IPS DF 19.7 (cell line): ENCODE measurements at places on chromosomes 1 and 21.

DNA sequence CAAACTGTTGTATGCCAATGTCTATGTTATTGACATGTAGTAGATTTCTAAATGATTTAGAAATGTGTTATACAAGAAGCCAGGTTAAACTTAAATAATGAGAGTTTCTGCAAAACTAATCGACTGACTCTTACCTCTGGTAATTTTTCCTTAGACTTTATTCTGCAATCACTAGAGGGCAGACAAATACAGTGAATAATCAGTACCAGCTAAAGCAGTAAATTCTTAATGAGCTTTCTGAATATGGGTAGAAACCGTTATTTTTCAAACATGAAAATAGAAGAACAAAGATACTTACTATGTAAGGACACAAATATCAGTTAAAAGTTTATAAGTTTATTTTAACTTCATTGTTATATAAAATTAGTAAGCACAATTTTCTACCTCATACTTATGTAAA, 97.9 kb upstream of the RGS1 start:
- no peak for DNase-seq

GRCh38 chr1:200409203-200409760, 554 bp downstream of the ZNF281 start:
- no peak for DNase-seq

DNA sequence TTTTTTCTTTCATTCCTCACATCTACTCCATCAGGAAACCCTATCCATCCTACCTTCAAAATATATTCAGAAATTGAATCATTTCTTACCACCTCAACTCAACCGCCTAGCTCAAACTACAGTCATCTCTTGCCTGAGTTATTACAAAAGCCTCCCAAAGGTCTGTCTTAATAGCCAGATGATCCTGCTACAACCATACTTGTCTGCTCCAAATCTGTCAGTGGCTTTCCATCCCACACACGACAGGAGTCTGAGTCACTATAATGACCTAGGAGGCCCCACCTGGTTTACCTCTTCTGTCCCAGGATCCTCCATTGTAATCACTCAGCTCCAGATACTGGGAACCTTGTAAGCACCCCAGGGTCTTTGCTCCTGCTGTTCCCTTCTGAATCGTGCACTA, 37.1 kb upstream of the IL12RB2 start:
- no peak for DNase-seq

- DNase-seq = no peak
Observed at GRCh38 chr1:26787706-26788514, at the start of gene PIGV. PIGV (plus strand) TSS chr1:26787950; CDS start chr1:26790816, 2,866 bp downstream.

DNA sequence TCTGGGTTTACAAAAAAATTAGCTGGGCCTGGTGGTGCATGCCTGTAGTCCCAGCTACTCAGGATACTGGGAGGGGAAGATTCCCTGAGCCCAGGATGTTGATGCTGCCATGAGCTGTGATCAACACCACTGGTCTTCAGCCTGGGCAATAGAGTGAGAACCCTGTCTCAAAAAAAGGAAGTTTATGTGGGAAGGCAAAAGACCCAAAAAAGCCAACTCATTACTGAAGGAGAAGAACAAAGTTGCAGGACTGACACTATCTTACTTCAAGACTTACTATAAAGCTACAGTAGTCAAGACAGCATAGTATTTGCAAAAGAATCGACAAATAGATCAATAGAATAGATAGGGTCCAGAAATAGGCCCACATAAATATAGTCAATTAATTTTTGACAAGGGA, 9.2 kb upstream of the PTGS2 start:
- no peak for DNase-seq

- no peak for DNase-seq
Observed at GRCh38 chr1:27552911-27553420, 51.0 kb downstream of the AHDC1 start.

DNA sequence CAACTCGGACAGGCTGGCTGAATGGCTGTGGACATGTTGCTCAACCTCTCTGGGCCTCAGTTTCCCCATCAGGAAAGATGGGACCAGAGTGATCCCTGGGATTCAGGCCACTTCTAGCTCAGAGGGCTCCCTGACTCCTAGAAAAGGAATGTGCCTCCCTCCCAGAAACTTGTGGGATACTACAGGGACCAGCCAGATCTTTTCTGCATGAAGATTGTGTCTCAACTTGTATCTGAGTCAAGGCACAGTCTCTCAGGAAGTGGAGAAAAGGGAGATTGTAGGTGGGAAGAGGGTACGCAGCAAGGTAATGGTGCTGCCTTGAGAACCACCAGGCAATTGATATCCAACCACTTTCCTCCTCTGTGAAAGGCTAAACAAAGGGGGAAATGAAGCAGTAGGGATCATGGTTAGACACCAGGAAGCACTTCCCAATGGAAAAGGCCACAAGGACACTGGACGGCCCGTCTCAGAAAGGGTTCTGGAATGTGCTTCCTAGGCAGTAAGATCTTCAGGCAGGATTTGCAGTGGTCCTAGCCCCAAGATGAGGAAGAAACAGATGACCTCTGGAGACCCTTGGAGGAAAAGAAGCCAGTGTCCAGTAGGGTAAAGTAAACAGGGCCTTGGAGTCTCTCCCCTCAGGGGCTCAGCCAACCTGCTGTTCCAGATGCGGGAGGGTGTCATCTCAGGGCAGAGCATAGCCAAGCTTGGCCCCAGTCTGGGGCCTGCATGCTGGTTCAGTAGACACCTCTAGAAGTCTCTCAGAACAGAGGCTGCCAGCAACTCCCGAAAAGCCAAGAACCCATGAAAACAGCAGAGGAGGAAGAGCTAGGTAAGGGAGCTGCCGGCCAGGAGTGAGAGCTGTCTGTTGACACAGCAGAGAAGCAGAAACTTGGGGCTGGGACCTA, 16.8 kb downstream of the IFFO2 start:
- DNase-seq = no peak

GRCh38 chr1:93692983-93693591, 11.4 kb upstream of the BCAR3 start:
- no peak for DNase-seq

DNA sequence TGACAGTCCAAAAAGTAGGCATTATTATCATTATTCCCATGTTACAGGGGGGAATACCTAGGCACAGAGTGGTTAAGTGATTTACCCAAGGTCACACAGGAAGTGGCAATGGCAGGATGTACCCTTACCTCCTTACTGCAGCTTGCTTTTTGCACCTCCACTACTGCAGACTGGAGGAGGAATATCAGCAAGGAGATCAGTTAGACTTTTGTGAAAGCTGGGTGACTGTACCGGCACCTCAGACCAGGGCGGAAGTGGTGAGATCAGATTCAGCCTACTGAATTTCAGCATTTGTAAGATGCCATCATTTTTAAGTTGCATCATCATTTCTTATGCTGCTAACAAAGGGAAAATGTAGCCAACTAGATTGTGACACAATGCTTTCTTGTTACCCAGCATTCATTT, 4.5 kb downstream of the ADARB1 start:
- DNase-seq = no peak

DNA sequence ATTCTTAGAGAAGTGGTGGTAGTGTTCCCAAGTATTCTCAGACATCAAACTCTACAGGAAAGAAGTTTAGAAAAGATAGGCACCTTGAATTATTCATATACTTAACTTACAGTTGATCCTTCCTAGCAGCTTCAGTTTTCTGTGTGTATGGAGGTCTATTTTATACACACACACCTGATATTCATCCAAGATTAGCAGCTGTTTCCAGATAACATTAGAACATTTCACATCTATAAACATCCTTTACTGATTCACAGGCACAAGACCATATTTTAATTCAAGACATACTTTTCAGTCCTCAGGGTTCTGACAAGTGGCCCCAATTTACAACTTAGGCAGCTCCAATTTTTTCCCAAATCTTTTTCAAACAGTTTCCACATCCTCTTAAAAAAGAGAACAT, 287.8 kb upstream of the USP25 start:
- no peak for DNase-seq

GRCh38 chr1:121519042-121519755, 334.4 kb downstream of the SRGAP2C start:
- peak; percentile 72 for DNase-seq

DNA sequence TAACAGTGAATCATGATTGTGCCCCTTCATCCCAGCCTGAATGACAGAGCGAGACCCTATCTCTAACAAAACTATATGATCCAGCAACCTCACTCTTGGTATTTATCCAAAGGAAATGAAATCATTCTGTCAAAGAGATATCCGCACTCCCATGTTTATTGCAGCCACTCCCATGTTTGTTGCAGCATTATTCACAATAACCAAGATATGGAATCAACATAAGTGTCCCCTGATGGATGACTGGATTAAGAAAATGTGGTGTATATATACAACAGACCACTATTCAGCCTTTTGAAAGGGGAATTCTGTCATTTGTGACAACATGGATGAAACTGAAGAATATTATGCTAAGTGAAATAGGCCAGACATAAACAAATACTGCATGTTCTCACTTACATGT, 44.4 kb downstream of the TRMT1L start:
- no peak for DNase-seq

GRCh38 chr1:223355699-223356098, 8.3 kb downstream of the SUSD4 start:
- DNase-seq = no peak

DNA sequence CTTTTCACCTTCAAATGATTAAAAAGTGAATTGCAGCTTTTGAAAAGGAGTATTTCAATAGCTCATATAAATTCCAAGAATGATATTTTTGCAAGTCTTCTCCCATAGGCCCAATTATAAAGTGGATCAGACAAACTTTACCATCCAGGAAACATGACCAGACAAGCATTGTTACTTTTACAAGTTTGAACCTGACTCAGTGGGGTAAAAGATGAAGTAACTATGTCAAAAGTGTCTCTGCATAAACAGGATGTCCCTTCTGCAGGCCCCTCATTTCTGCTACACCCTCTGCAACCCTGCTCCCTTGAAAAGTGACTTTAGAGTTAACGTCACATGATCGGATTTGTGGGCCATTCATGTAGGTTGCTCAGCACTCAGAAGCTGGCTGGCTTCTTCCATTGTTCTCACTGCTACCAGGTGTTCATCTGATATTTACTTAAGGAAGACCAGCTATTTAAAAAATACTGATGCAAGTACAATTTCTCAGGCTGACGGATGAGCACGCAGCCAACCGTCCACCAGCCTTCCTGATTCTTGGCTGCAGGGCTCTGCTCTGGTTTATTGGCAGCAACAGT, 32.3 kb downstream of the URB1 start:
- no peak for DNase-seq

- no peak for DNase-seq
Observed at GRCh38 chr1:115753830-115754229, 14.7 kb downstream of the CASQ2 start.

GRCh38 chr1:57344265-57344664, 79.6 kb downstream of the DAB1 start:
- DNase-seq = no peak

- DNase-seq = no peak
Observed at GRCh38 chr21:27645285-27645684, 678.4 kb upstream of the ADAMTS5 start.

- no peak for DNase-seq
Observed at GRCh38 chr1:178004926-178005391, 35.1 kb upstream of the SEC16B start.

GRCh38 chr1:86887479-86888162, 26.3 kb downstream of the SELENOF start:
- no peak for DNase-seq

GRCh38 chr1:53546409-53547155, 87.4 kb downstream of the DMRTB1 start:
- no peak for DNase-seq

DNA sequence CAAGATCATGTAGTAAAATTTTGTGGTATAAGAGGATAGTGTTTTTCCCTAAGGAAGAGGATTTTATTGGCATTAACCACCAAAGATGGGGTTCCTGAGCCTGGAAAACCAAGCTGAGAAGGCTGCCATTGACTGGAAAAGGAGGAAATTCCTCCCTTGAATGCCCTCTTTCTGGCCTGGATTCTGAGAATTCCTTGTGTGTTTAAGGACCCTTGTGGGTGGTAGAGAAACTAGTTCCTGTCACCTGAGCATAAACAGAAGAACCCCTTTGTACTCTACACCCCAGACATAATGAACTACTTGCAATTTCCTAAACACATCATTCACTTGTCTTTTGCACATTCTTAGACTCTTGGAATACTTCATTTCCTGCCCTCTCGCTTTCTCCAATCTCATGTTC, 33.1 kb upstream of the CEP350 start:
- peak; percentile 28 for DNase-seq
